ENCODE measurements at places on chromosomes 6 and 20.

DNA sequence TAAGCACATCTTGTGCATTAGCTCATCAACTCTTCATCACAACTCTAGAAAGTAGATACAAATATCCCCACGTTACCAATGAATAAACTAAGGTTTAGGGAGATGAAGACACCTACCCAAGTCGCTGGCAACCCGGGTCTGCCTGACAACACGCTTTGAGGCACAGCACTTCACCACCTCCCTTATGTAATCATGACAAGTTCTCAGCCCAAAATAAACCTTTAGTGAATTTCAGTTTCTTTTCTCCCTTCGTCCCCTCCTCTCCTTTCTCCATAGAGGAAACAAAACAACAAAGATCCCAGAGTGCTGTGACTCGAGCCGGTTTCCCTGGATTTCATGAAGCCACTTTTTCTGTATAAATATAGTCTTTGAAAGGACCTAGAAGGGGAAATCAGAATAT is 105.4 kb downstream of the MAFB start:
- no peak for DNase-seq

DNA sequence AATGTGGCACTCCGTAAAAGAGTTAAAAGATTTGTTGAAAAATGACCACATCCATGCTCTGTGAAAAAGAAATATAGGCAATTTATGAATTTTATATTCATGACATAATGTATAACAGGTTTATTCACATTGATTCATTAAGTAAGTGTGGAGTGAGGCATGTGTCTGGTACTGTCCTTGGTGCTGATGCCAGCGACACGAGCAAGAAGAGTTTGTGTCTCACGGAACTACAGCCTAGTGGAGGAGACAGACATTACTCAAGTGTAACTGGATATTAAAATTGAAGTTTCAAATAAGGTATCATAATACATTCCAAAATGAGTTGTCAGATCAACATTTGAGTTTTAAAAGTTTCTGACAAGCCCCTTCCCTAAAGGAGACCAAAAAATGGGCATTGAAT is 158.2 kb upstream of the PRND start:
- DNase-seq: no peak

DNA sequence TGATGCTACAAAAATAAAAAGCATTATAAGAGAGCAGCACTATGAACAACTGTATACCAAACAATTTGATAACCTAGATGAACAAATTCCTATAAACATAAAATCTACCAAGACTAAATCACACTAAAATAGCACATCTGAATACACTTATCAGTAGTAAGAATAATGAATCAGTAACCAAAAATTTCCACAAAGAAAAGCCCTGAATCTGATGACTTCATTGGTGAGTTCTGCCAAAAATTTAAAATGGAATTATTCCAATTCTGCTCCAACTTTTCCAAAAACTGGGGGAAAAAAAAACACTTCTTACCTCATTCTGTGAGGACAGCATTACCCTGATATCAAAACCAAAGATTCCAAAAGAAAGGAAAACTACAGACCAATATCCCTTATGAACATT is 206.2 kb downstream of the WDR27 start:
- no peak for DNase-seq

GRCh38 chr6:107244742-107245480 is 129.6 kb upstream of the BEND3 start:
- DNase-seq: no peak

- DNase-seq: no peak
These were observed 336.0 kb downstream of the SYNE1 start for GRCh38 chr6:152301021-152301764.

GRCh38 chr6:5466281-5467136 is 205.2 kb downstream of the FARS2 start:
- DNase-seq: no peak

- DNase-seq: no peak
These were observed 85.4 kb downstream of the HFE start for GRCh38 chr6:26172608-26172968.

DNA sequence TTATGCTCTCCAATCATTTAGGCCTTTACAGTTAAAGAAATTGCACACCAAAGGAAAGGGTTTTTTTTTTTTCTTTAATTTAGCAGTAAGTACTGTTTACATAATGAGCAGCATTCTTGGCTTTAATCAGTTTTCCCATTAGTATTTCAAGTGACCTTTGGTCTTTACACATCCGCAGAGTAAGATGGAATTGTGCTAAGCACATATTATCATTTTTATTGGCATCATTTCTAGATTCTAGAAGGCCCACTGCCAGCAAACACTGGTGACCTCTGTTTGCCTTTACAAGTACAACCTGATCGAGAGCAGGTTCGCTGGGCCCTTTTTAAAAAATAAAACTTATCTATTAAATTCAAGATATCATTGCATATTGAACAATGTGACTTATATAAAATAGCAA is 104.3 kb downstream of the ADGRG6 start:
- no peak for DNase-seq

DNA sequence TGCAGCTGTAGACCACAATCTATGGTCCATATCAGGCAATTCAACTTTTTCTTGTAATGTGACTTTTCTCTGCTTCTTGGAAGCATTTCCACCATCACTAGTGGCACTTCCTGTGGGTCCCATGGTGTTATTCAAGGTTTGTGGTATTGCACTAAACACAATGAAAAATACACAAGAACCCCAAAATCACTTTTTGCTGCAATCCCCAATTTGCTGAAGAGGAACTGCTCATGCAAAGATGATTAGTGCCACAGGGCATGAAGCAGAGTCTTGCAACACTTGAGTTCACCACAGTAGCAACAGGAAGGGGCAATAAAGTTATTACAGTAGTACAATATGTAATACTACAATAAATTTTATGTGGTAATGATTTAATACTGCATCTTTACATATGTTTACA is 16.8 kb upstream of the TAAR1 start:
- no peak for DNase-seq

- no peak for DNase-seq
These were observed 172.2 kb upstream of the SNX9 start for GRCh38 chr6:157650801-157651200.

DNA sequence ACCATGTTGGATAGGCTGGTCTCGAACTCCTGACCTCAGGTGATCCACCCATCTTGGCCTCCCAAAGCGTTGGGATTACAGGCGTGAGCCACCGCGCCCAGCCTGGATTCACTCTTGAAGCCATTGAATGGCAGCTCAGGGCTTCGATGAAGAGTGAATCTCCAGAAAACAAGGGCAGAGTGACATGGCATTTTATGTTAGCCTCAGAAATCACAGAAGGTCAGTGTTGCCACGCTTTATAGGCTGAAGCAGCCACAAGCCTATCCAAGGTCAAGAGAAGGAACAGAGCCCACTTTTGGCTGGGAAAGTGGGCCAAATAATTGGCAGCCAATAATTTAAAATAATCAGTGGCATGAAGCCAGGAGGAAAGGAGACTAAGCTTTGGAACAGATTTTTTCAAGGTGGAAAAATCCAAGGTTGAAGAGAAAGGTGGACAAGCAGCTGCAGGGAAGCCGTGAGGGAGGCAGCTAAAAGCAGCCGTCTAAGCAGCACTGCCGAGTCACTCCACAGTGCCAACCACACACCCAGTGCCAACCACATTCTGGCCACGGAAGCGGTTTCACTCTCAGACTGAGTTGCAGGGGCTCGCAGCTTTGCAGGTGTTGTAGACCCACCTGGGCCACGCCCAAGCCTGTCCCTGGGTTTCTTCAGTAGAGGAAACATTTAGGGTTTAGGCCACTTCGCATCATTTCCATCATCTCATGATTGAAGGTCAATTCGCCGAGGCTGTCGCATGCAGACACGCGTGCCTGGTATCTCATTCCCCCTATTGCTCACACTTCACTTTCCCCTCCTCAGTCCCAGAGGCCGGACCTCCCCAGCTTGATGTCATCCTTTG is 17.4 kb upstream of the AVP start:
- no peak for DNase-seq

- DNase-seq: no peak
These were observed 14.5 kb downstream of the TAF4 start for GRCh38 chr20:62051144-62051543.

GRCh38 chr20:57600320-57601210 is 19.7 kb downstream of the ZBP1 start:
- no peak for DNase-seq
